Transverse colon (tissue), 4 donors: ENCODE measurements at places on chromosomes 2 and 18. TPM values are rescaled to one million over a fixed set of nuclear protein-coding genes. Genes with fewer than 3 reads are reported as not detected.

Gene RTP5
- total RNA-seq, result 0.16 TPM

Gene ME2
- 30.8 TPM for total RNA-seq

Gene GPR155
- 1.2 TPM for total RNA-seq

Gene ASAP2
- 50.2 TPM for total RNA-seq

Gene HOXD4
- 20.5 TPM for total RNA-seq

Gene KCTD1
- total RNA-seq, result 9.0 TPM

Gene PRSS56
- total RNA-seq, result not detected

Gene RAB27B
- 1.2 TPM for total RNA-seq

Gene ACOXL
- 0.55 TPM for total RNA-seq

Gene MYL12A
- 349 TPM for total RNA-seq

Gene DTNA
- 8.9 TPM for total RNA-seq

Gene TM4SF20
- total RNA-seq, result 0.64 TPM

Gene CD8A
- total RNA-seq, result 0.60 TPM

Gene GAREM1
- 7.9 TPM for total RNA-seq

Gene LRRTM4
- not detected for total RNA-seq

Gene HOXD1
- total RNA-seq, result 4.9 TPM

Gene KCNE4
- total RNA-seq, result 4.6 TPM

Gene LAMA3
- total RNA-seq, result 17.5 TPM

Gene ZAP70
- 16.1 TPM for total RNA-seq

Gene CXCR1
- not detected for total RNA-seq

Gene FSHR
- not detected for total RNA-seq

Gene NEU2
- not detected for total RNA-seq

Gene ZEB2
- total RNA-seq, result 40.0 TPM

Gene ABCG5
- not detected for total RNA-seq

Gene POTEJ
- not detected for total RNA-seq

Gene UGT1A5
- total RNA-seq, result 18.3 TPM

Gene PID1
- total RNA-seq, result 54.6 TPM

Gene ALLC
- not detected for total RNA-seq

Gene ANKAR
- 6.0 TPM for total RNA-seq

Gene COQ10B
- 80.8 TPM for total RNA-seq

Gene DUSP28
- 10.8 TPM for total RNA-seq

Gene MYO5B
- 144 TPM for total RNA-seq

Gene UCN
- total RNA-seq, result not detected

Gene FNDC4
- total RNA-seq, result 8.2 TPM

Gene FBLN7
- total RNA-seq, result 1.2 TPM

Gene ABCB11
- 18.4 TPM for total RNA-seq

Gene LHCGR
- total RNA-seq, result not detected

Gene ERMN
- 0.14 TPM for total RNA-seq

Gene RAB17
- 25.1 TPM for total RNA-seq

Gene PARD6G
- 3.3 TPM for total RNA-seq

Gene MALL
- 499 TPM for total RNA-seq
